Stimulated activated CD4-positive, alpha-beta T cell treated with anti-CD3 and anti-CD28 coated beads, Interleukin-4, amount 100 ng/mL, for 4 hours (primary cell): ENCODE measurements at places on chromosomes 12 and 14.

DNA sequence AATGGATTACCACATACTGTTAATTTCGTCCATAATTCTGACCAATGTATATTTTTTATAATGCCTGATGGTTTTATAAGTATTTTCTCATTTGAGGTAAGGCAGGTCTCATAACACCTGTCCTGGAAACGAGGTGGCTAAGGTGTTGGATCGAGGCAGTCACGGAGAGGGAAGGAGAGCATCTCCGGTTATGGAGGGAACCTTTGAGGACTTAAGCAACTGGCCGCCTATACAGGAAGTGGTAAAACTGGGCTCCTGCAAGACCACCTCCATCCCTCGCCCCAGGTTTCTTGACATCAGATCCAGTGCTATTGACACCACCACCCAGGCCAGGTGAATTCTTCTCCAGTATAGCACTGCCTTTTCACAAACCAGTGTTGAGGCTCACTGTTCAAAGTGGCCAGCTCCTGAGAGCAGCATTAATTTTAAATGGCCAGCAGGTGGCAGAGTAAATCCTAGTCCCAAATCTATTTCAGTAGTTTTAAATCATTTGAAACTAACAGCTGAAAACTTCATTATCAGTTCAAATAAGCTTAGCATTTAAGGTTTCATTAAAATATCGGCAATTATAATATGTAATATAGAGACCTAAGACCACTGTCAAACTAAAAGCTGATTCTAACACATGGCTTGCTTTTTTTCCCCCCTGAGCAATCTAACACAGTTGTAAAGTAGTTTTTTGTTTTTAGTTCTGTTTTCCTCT is 100.8 kb downstream of the PPM1A start:
- DNase-seq: no peak

DNA sequence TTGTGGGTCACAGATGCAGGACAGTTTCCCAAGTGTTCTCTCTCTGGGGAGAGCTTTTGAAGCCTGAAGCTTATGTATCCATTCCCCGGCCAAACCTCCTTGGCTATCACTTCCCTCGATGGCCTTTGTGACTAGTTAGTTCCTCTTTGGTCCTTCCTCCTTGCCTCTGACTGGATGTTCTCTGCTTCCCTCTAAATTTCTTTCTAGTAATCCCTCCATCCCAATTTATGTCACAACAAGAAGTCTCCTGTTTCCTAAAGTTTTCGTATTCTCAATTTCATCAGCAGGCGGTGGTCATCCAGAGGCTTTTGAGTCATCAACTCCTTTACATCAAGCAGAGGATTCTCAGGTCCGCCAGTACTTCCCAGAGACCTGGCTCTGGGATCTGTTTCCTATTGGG is 27.5 kb downstream of the A2ML1 start:
- DNase-seq: no peak

DNA sequence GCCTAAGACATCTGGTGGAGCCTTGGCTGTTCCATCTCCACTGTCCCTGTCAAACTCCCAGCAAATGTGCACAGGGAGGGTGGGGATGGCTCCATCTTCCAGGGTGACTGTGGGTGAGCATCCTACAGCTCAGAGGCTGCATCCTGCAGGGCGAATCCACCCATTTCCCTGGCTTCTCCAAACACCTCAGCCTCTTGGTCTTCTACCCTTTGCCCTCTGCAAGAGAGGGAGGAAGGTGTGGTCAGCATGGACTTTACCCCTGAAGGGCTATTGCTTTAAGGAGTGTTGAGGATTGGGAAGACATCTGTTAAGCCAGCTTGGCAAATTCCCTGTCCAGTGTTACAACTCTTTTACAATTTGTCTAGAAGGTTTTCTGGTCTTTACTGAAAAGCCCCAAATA is 23.1 kb upstream of the DGLUCY start:
- no peak for DNase-seq

- no peak for DNase-seq
Observed at GRCh38 chr14:102652194-102652593, 59.7 kb downstream of the RCOR1 start.

GRCh38 chr12:107344035-107344808 is 250.9 kb upstream of the CRY1 start:
- DNase-seq: no peak

- peak; percentile 7 for DNase-seq
Observed at GRCh38 chr14:51774209-51774608, 86.2 kb upstream of the GNG2 start.

GRCh38 chr12:26749781-26750180 is 83.2 kb downstream of the ITPR2 start:
- DNase-seq: no peak

DNA sequence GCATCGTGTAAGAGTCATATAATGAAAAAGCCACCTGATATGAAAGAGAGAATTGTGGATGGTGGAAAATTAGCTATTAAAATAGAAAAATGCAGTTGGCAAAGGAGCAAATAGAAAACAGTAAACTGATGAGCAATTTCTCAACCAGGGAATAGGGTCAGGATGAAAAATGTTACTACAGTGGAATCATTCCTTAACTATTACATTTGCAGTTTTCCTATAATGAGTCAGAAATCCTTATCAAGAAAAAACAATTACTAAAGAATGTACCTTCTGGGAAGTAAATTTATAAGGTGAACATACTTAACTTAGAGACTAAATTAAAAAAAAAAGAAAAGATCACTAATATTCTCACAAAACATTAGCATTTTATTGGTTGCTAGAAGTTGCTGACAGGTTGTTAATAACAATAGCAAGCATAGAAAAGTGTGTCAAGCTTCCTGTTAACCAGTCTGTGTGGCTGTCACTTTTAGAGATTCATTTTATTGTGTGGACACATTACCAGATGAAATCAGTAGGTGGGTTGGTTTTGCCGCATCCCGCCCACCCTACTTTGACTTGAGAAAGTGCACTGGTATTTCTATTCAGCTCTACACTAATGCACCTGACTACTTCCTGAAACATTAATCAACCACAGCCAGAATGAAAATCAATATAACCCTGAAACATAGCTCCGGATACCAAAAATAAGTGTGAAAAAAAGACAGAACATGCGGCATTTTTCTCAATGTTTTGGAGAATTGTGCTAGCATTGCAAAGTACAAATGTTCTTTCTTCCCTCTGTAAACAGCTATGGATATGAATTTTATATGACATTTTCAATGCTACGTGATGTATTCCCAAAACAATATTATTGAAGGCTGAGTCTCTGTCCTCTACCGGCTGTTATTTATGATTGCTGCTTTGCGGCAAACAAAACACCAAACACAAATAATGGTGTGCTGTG is 576.7 kb downstream of the SLC16A7 start:
- DNase-seq: no peak

DNA sequence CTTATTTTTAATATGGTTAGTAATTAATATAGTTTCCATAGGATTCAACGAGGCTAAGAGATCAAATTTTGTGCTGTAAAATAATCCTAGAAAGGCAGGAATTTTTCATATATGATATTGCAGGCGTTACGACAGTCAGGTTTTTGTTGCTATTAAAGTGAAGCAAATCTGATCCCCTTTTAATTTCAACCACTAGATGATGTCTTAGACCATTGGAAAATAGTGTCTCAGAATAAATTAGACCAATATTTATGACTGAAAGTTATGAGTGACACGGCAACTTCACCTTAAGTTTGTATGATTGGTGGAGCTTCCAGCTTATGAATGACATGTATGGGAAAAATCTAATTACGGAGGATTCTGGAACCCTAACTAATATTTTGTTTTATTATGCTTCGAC is 2.5 kb downstream of the TPH2 start:
- DNase-seq: no peak

GRCh38 chr14:77579065-77579464 is 37.4 kb downstream of the SPTLC2 start:
- DNase-seq: no peak

DNA sequence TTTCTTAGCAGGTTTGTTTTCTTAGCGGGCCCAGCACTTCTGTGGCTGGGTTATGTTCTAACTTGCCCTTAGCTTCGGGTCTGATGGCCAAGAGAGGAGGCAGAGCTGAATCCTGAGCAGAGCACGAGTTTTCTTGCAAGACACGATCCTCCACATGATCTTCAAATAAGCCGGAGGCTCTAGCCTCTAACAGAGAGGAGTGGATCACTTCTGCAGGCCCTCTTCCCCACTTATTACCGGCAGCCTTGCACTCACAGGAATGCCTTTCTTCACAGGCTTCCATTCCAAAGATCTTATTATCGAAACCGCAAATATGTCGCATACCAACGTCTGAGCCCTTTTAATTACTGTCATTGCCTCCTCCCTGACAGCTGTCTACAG is 79.5 kb downstream of the SINHCAF start:
- no peak for DNase-seq

GRCh38 chr14:96030108-96030760 is 8.9 kb upstream of the C14orf132 start:
- no peak for DNase-seq

DNA sequence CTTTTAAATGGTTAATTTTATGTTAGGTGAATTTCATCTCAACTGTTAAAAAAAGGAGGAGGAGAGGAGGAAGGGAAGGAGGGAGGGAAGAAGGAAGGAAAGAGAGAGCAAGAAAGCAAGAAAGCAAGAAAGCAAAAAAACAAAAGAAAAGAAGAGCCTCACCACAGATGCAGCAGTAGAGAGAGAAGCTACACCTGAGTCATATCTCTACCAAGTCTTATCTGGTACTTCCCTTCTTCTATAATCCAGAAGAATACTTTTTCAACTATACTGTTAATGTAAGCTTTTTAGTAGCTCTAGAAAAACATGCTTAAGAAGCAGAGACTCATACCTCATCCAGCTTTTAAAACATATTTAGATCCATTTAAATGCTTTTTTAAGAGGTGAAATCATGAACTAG is 5.6 kb upstream of the IL26 start:
- DNase-seq: no peak

DNA sequence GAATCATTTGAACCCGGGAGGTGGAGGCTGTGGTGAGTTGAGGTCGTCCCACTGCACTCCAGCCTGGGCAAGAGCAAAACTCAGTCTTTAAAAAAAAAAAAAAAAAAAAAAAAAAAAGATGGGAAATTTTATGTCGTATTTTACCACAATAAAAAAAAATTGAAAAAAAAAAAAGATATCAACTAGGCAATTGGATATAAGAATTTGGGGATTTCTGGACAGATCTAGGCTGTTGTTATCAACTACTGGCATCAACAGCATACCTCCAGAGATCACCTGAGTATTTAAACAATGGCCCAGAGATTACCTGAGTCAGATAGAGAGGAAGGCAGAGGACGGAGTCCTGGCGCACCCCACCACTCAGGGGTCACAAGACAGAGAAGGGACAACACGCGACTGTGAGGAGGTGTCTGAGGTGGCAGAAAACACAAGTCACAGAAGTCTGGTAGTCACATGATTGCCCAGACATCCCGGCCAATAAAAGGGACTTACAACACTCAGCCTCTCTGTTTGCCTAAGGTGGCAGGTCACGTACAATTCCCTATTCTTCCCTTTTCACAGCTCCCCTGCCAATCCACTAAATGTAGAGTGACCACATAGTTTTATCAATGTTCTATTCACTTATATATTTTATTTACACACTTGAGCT is 1.8 kb downstream of the SPRING1 start:
- no peak for DNase-seq
